GM12878 (cell line): ENCODE measurements at places on chromosomes 11 and 22. TPM values are rescaled to one million over a fixed set of nuclear protein-coding genes. Genes with fewer than 3 reads are reported as not detected.

DNA sequence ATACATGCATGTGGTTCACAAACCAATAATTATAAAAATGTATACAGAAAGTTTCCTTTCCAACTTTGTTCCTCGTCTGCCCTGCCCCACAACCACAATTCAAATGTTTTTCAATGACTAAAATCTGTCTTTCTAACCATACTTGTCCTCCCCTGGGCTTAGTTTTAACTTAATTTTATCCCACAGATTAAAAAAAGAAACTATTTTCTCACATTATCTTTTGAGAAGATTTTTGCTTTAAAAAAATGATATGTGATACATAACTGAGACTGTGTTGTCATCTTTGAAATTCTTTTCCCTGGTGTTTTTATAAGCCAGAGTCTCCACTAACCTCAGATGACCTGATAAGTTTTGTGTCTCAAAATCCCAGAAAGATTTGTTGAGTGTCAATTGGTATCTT is 79.0 kb downstream of the FDX1 start:
- DNase-seq, result no peak

DNA sequence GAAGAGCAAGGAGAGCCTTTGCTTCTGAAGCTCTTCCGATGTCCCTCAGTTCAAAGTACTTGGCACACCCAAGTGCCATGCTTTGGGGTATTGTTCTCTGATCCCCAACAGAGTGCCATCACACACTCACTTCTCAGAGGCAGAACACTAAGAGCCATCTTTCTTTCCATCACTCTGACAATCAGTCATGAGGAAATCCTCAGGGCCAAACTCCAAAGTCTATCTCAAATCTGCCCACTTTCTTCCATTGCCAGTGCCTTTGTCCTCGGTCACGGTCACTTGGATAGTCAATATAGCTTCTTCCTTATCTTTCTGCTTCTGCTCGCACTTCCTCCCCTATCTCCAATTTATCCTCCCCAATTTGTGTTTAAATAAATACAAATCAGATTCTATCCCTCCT is 90.9 kb downstream of the ENTHD1 start:
- DNase-seq, result no peak

DNA sequence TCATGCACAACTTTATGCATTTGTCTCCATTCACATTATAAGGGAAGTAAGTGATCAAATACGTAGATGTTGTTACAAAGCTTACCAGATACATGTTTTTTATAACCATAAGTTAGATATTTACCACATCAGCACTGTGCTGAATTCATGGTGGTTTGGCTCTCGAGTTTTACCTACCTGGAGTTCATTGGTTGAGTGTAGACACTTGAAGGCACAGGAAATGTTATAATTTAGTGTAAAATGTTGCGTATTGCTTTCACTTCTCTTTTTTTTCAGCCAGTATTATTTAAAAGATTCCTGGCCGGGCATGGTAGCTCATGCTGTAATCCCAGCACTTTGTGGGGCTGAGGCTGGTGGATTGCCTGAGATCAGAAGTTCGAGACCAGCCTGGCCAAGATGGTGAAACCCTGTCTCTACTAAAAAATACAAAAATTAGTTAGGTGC is 53.1 kb upstream of the GRK2 start:
- DNase-seq, result peak; percentile 52

The CNGA4 gene
- polyA plus RNA-seq, result not detected in 2 replicates
